ENCODE measurements at places on chromosomes 13 and 19.

DNA sequence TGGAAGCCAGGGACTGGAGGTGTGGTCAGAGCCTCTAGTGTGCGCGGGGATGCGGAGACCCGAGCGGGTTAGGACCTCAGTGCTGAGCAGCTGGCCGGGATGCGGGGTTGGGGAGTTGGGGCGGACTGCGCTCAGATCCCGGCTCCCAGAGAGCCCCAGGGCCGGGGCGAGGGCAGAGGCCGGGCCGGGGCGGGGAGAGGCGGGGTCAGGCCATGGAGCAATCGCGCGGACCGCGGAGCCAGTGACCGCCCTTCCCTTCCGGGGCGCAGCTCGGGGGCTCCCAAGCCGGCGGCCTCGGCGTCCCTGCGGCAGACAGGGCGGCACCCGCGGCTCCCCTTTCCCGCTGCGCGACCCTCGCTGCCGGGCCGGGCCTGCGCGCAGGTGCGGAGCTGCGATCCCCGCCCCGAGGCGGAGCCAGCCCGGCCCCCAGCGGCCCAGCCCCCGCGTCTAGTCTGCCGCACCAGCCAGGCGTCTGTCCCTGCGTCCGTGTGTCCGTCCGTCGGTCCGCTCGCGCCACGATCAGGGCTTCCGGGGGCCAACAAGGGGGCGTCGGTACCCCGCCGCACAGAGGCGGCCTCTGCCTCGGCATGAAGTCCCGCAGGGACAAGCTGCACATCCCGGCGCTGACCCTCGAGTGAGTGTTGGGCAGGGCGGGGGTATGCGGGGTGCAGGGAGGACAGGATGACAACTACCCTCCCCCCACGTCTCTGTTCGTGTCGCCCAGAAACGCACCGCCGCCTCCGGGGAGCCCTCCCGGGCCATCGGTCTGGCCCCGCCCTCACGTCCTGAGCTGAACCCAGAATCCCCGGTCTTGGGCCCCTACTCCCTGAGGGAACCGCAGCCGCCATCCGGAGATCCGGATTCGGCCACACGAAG, 12.4 kb downstream of the MAST3 start:
- DNase-seq = peak; percentile 13

DNA sequence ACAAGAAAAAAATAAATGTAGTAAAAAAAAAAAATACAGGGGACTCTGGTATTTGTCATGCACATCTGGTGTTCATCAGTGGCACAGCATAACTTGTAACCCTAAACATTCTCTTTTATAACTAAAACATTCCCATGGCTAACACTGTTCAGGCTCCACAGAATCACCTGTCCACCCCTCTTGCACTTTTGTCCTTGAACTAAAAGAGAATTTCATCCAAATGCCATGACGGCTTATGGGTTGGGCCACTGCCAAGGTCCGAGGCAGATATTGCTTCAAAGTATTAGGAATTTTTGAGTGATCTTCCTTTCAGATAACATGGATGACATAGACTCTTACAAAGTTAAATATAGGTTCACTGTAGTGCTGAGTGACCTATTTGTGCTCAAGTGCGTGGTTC, 25.7 kb upstream of the SERP2 start:
- DNase-seq = peak; percentile 14

GRCh38 chr19:34310494-34310981, 54.5 kb upstream of the GPI start:
- no peak for DNase-seq

DNA sequence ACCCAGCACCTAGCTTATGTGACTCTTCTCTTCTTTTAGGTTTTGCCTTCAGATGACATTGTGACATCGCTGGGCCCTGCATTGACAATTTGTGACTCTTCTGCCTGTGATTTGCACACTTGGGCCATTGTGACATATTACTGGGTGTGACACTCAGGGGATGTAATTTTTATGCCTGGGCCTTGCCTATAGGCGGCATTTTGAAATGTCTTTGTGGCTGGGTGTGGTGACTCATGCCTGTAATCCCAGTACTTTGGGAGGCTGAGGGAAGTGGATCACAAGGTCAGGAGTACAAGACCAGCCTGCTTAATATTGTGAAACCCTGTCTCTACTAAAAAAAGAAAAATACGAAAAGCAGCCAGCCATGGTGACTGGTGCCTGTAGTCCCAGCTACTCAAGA, 28.4 kb upstream of the ZNF681 start:
- peak; percentile 90 for DNase-seq

GRCh38 chr13:43572656-43573360, 214.0 kb downstream of the ENOX1 start:
- peak; percentile 35 for DNase-seq

DNA sequence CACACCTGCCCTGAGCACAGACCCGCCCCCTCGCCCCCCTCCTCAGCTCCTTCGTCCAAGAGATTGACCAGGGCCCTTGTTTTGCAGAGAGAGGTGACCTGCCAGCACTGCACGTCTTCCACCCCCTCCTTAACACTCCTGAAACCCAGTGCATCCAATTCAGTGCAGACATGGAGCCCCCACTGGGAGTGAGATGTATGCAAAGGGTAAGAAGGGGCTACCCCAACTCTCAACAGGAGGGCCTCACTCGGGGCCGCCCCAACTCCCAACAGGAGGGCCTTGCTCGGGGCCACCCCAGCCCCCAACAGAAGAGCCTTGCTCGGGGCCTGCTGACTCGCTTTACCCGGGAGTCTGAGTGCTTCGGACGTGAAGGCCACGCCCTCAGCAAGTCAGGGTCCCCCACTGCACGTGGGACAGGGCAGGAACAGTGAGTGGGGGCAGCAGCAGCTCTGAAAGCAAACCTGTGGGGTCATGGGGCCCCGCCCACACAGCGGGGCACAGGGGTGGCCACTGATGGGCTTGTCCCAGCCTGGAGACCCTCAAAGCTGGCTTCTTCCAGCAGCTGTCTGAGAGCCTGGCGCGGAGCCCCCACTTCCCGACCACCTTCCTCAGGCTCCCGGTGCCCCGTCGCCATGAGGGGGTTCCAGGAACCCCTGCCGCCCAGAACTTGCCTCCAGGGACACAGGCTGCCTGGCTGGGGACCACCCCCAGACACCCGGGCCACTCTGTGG, 5.6 kb downstream of the CACTIN start:
- DNase-seq = no peak

GRCh38 chr19:31261019-31261602, 88.1 kb downstream of the TSHZ3 start:
- DNase-seq = no peak

DNA sequence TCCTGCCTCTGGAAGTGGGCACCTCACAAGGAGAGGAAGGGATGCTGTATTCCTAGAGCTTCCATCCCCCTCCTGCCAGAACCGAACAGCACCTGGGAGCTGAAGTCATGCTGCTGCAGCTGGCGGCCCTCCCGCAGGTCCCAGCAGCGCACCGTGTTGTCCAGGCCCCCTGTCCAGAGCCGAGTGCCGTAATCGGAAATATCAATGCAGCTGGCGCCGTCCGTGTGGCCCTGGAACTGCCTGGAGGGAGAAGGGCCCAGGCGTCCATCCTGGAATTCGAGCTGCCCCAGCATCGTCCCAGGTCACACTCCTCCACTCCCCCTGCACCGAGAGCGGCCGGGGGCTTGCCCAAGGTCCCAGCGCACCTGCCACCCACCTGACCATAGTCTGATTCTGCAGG, 23.7 kb downstream of the TLE2 start:
- no peak for DNase-seq

GRCh38 chr19:36771261-36772231, 1.1 kb downstream of the ZNF850 start:
- peak; percentile 95 for DNase-seq

GRCh38 chr13:48194379-48194754, 38.6 kb upstream of the ITM2B start:
- DNase-seq = peak; percentile 9
